ENCODE measurements at places on chromosomes 7 and 10.

DNA sequence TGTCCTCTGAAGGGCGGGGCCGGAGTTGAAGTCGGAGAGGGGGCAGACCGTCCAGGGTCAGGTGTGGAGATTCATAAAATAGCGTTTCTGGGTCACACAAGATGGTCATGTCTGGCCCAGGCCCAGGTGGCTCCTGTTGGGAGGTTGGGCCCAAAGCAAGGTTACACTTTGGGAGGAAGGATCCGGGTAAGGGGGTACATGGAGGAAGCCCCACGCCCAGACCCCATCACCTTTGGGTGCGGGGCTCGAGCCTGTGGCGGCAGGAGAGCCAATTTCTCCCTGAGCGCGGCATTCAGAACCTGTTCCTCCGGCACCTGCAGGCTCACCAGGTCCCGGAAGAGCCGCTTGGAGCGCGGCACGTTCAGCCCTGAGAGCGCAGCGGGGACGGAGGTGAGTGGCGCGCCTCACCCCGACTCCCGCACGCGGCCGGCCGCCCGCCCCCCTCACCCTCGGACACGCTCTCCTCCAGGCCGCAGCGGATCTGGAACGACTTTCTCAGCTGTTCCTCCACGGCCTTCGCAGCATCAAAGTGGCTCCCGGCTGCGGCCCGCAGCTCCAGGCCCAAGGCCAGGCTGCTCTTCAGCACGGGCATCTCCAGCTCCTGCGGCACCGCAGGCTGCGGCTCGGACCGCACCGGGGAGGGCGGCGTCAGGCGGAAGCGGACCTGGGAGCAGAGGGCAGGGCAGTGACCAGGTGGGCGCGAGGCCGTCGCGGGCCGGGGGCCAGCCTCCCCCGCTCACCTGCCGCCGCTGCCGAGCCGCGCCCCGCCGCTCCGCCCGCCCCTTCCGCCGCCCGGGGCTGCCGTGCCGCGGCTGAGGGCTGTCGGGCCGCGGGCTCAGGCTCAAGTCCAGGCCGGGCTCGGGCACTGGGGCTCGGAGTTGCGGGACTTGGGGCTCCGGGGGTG lies 644 bp downstream of the PPP1R35 start:
- DNase-seq: peak; percentile 94

- no peak for DNase-seq
Measured at GRCh38 chr7:114297121-114297520, 117.5 kb upstream of the FOXP2 start.

DNA sequence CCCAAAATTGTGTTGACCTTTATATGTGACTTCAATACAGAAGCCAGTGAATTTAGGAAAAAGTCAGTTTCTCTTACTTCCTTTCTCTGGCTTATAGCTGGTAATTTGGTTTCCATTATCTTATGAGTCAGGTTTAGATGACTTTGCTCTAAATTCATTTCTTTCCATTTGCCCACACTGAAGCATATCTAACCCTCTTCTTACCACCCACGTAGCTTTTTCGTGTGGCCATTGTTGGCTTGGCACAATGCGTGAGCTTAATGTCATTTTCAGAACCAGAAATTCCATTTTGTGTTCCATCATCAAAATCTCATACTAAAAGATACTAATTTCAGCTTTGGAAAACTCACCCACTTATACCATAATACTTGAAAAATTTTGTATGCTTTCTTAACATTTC lies 271.2 kb downstream of the INHBA start:
- DNase-seq: no peak

GRCh38 chr7:75040512-75040911 lies 33.1 kb downstream of the RCC1L start:
- DNase-seq: peak; percentile 18

DNA sequence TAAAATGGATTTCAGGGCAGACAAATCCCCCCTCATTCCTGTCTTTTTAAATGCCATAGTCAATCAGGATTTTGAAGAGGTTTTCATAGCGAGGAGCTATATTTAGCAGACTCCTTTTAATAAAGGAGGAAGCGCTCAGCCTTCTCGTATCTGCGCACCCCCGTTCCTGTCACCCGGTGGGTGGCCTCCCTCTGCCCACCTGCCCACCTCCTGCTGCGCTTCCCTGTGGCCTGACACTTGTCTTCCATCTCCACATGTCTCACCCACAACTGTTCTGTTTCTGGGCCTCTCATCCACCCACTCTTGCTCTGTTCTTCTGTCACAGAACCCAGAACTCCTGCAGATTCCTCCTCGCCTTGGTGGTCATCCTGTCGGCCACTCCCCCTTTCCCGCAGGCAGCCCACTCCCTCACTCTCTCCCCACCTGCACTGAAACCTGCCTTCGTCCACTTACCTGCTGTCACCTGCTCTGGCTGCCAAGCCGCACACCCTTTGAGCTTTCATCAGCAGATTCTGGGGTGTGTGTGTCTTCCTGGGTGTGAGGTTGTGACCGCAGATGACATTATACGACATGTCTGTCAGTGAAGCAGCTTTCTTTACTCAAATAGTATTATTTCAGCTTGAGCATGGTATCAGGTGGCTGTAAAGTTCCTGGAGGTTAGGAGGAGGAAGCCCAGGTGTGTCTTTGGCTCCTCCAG lies 163.5 kb upstream of the AGK start:
- no peak for DNase-seq

GRCh38 chr10:71727105-71727737 lies 7.6 kb upstream of the C10orf105 start:
- no peak for DNase-seq

DNA sequence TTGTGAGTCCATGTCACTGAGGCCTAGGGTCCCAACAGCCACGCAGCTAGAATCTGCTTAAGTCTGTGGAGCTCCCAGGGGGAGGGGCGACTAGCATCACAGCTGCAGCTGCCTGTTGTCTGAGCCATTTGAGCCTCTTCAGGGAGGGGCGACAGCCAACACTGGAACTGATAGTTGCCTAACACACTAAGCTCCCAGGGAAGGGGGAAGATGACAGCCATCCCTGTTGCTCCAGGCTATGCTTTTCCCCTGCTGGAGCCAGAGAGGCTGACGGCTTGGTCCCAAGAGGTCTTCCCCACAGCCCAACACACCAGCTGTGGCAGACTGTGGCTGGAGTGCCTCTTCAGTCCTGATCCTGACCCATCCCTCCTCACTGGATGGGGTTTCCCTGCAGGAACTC lies 817.5 kb downstream of the NXPH1 start:
- no peak for DNase-seq

- DNase-seq: no peak
Measured at GRCh38 chr7:112086496-112087254, 119.5 kb downstream of the DOCK4 start.

Data from osteoblast (primary cell).